ENCODE measurements at places on chromosomes 12 and 14. TPM values are rescaled to one million over a fixed set of nuclear protein-coding genes. Genes with fewer than 3 reads are reported as not detected.

BRMS1L gene
- total RNA-seq = 7.7 TPM

DNA sequence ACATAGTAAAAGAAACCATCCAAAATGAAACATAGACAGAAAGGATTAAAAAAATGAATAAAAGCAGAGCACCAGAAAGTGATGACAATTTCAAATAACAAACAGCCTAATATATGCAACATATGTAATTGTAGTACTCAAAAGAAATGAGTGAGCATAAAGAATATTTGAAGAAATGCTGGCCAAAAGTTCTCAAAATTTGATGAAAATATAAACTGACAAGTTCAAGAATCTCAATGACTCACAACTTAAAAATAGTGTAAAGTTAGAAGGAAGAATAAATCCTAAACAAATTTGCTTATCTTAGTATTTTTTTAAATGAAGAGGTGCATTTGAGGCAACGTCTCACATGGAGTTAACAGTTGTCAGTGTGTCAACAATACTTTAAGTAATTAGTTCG lies 498.9 kb downstream of the SLC6A15 start:
- no peak for DNase-seq

DNA sequence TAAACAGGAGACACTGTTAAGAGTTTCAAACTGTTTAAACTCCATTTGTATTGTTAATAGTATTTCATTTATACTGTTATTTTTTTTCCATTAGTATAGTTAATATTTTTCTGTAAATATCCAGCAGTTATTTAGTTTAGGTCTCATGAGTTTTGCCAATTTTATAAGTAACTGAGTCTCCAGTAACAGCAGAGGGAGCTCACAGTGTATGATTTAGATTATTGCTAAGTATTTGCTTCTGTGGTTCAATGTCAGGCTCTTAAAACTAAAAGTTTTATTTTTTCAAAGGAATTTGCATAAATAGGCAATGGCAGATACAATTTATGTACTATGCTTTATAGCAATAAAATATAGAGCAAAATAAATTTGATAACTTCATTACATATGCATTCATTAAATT lies 209.7 kb downstream of the ATXN7L3B start:
- DNase-seq = peak; percentile 10

- no peak for DNase-seq
These were observed 16.4 kb upstream of the PITPNM2 start for GRCh38 chr12:123167329-123167728.

DNA sequence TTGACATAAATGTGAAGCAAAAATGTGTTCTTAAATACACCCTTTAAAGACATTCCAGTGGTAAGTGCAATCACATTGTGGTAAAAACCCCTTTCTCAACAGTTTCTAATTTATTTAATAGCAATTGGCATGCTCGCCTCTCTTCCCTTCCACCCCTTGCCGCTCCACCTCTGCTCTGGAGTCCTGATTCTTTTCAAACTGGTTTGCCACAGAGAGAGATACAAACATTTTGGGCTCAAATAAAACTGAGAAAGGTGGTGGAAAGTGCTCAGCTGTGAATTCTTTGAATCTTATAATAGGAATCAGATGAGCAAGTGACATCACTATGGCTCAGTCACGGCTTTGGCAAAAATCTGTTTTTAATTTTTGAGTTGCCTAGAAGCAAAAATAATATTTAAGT lies 993.9 kb downstream of the GALC start:
- peak; percentile 10 for DNase-seq

DNA sequence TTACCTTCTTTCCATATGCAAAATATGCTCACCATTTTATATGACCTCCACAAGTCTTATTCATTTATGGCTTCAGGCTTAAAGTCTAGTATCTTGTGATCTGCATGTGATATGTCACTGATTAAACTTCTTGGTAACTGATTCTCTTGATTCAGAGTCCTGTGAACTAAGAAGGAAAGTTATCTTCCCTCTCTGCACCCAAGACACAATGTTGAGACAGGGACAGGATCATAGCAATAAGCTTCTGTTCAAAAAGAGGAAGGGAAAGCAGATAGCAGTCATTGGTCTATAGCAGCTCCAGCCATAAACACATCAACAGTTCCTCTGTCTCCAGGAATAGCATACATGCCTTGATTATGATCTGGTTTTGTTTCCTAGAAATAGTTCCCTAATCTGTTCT lies 103.1 kb downstream of the UNC79 start:
- no peak for DNase-seq

KRT6B gene
- total RNA-seq = not detected

- no peak for DNase-seq
These were observed 34.1 kb upstream of the CHGA start for GRCh38 chr14:92888896-92889295.

Measured in HFFc6 (cell line).